ENCODE measurements at places on chromosomes 6 and 20. TPM values are rescaled to one million over a fixed set of nuclear protein-coding genes. Genes with fewer than 3 reads are reported as not detected.

The KCNK5 gene
- total RNA-seq, result 4.2 TPM

- DNase-seq, result no peak
Measured at GRCh38 chr6:164532198-164533044, 777.0 kb downstream of the C6orf118 start.

DNA sequence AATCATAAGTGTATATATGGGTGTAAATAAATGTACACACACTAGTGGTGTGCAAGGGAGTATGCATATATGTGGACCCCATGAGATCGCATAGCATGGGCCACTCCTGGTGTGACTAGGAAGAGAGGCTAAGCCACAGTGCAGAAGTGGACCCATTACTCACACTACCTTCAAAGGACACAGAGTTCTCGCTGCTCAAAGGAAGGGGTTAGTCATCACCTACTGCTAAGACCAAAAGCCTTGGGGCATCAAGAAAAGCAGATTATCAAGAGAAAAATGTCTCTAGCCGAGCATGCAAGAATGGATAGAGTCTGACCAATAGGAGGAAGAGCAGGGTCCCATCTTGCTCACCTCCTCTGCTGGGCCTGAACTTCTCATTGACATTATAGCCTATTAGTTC, 195.5 kb downstream of the MAFB start:
- no peak for DNase-seq

The PEDS1 gene
- total RNA-seq, result 27.9 TPM

GRCh38 chr6:23879816-23880215, 246.2 kb upstream of the NRSN1 start:
- no peak for DNase-seq

GRCh38 chr6:168376120-168376519, 56.5 kb upstream of the DACT2 start:
- no peak for DNase-seq

- DNase-seq, result no peak
Measured at GRCh38 chr6:119346936-119347335, 2.6 kb downstream of the MAN1A1 start.

Measured in activated CD4-positive, alpha-beta T cell treated with anti-CD3 and anti-CD28 coated beads, Interleukin-2, amount 10 ng/mL, durations not matched to agents 7 days and 5 days (primary cell).